Caco-2 (cell line): ENCODE measurements at places on chromosomes 2 and 18.
A peak's percentile ranks its signal among the peaks of the same experiment; 100 is the strongest.

- no peak for DNase-seq
These were observed 10.2 kb downstream of the TSHZ1 start for GRCh38 chr18:75220551-75221355.

DNA sequence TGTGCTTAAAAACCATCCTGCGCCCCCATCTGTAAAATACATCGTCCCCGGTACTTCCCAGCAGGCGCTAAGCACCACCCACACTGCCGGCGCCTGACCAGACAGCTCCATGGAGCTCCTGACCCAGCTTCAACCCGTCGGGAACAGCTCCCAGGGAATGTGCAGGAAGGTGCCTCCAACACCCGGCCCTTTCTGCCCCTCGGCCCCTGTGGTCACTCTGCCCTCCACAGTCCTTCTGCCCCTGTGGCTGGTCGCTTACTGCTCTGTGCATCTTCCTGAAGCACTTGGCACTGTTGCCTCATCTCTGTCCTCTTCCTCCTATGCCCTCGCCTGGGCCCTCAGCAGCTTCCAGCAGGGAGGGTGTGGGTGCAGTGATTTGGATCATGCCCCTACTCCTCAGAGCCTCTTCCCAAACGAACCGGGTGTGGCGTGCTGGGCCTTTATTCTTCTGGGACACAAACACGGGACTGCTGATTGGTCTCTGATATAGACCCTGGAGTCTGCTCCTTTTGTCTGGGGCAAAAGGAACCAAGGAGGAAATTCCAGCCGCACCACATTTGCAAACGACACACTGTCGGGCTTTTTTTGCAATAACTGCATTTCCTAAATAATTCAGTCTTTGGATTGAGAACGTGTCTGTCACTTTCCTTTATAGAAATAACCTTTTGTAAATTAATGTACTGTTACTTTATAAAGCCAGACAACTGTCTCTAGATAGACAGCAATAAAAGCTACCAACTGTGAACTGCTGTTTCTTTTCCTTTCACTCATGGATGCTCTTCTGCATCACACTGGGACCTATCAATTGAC, 65.9 kb downstream of the ADI1 start:
- DNase-seq: no peak

GRCh38 chr18:60981682-60982328, 351.4 kb upstream of the CDH20 start:
- DNase-seq: no peak

DNA sequence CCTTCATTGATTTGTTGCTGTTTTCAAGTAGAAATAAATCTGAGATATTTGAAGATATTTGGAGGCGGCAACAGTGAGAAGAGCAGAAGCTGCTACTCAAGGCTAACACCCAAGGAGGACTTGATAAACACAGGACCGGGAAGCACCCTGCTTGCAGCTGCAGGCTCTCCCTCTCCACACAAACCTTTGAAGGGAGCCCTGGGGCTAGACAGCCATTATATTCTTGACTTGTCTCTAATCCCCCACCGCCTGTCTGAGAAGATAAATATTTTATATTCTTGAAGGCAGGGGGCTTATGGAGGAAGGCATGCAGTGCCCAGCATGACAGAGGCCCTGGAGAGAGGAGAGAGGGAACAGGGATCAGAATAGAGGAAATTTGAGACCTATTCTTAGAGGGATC, 50.9 kb upstream of the SMAD2 start:
- no peak for DNase-seq

DNA sequence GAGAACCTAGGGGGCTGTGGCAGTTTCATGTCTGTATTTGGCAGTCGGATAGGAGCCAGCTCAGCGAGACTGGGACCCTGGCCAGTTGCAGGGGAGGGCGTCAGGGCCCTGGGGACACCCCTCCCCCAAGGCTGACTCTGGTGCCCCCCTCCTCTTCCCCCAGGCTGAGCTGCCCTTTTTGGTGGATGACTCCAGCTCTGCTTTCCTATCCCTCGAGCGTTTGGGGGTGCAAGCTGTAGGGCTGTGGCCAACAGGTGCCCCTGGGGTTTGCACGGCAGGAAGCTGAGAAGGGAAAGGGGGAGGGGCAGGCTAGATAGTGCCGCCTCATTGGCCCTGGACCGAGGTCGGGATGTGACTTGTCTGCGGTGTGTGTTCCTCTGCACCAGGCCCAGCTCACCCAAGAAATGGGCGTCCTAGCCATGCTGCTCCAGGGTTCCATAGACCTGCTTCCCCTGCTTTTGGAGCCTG, 26.4 kb downstream of the SPEG start:
- DNase-seq: no peak

- DNase-seq: no peak
These were observed 29.1 kb downstream of the CIB4 start for GRCh38 chr2:26612034-26612433.

DNA sequence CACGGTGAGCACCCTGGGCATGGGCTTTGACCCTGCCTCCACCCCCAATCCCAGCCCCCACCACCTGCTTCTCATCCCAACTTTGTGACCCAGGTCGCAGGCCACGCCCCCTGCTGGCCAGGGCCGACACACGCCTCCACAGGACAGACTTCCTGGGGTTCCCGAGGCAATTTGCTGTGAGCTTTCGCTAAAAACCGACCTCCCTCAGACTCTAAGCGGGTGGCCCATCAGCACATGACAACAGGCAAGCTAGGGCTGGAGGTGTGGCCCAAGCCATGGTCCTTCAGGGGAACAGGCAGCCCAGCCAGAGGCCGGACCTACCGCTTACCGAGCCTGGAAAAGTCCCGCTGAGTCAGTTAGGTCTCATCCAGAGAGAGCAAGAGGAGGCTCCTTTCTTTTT, 31.9 kb downstream of the C1QL2 start:
- peak; percentile 63 for DNase-seq

DNA sequence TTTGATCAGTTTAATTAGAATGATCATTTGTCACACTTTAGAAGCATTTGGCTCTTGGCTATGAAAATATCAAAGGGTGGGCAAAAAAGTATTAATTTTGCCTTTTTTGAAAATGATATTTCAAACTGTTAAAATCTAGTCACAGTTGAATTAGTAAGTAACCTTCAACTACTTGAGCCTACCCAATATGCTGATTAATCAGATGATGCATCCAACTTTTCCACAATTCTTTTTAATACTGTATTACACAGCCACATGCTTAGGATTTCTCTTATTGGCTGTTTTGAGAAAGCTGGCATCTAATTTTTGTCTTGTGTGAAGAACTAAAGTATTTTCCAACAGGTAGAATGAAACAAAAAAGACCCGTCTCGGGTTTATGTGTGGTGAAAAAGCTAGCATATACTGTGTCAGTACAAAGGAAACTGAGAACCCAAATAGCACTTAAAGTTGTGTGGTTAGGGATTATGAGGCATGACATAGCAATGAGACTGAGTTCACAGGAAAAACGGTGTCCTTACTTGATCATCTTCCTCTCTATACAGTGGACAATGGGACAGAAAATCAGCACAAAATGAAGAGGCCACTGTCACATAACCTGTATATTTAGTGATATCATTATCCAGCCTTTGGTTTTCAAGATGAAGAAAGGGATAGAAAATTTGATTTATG, 11.7 kb downstream of the OSBPL6 start:
- no peak for DNase-seq

- no peak for DNase-seq
These were observed 819 bp upstream of the NCOA1 start for GRCh38 chr2:24490181-24490689.

DNA sequence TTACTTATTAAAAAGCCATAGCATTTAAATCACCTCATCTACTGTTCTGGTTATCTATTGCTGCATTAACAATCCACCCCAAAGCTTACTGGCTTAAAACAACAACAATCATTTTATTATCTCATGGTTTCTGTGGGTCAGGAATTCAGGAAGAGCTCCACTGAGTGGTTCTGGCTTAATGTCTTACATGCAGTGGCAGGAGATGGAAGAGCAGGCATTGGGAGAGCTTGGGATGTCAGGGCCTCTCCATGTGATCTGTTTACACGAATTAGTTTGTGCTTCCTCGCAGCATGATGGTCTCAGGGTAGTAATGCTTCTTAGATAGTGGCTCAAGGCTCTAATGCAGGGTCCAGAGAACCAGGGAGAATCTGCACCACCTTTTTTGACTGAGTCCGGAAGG, 14.4 kb upstream of the REL start:
- no peak for DNase-seq

DNA sequence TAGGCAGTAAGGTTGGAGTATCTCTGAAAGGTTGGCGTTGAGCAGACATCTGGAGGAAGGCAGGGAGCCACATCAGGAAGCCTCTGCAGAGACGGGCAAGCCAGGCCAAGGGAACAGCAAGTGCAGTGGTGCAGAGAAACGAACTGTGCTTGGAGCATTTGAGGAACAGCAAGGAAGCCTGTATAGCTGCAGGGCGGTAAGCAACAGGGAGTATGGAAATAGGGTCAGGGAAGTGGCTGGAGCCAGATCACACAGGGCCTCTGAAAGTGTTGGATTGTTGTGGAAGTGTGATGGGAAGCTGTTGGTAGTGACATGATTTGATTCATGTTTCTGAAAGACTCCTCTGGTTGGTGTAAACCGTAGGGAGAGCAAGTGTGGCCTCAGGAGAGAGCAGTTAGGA, 13.4 kb upstream of the TMEM237 start:
- DNase-seq: no peak

DNA sequence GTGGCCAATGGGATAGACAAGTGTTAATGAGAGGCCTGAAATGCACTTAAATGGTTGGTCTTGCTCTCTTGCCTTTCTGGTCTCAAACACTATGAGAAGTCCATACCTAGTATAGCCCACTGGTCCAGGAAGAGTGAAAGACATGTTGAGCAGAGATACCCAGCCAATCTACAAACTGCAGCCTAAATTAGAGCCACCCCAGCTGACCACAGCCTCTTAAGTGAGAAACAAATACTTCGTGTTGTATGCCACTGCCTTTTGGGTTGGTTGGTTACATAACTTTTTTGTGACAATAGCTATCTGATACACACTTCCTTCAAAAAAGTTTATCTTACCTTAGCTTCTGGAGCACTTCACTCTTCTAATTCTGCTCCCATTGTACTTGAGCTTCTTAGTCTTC, 8.8 kb upstream of the EXOC6B start:
- DNase-seq: no peak

- DNase-seq: no peak
These were observed 180.9 kb downstream of the TRABD2A start for GRCh38 chr2:84700006-84700405.

- DNase-seq: no peak
These were observed 73.8 kb downstream of the RRM2 start for GRCh38 chr2:10196110-10196892.

- no peak for DNase-seq
These were observed 1110.0 kb upstream of the ACVR2A start for GRCh38 chr2:146734821-146735190.

DNA sequence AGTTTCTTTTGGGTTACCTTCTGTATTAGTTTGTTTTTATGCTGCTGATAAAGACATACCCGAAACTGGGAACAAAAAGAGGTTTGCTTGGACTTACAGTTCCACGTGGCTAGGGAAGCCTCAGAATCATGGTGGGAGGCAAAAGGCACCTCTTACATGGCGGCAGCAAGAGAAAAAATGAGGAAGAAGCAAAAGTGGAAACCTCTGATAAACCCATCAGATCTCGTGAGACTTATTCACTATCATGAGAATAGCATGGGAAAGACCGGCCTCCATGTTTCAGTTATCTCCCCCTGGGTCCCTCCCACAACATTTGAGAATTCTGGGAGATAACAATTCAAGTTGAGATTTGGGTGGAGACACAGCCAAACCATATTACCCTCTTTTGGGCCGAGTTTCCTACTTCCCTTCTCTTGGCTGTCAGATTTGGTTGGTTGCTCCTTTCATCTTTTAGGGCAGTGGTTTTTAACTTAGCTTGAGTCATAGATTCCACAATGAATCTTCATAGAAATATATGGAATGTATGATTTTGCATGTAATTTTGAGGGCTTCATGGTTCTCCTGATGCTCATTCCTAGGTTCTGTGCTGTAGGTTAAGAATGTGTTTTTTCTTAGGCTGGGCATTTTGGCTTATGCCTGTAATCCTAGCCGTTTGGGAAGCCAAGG, 44.2 kb downstream of the CEP192 start:
- DNase-seq: no peak

DNA sequence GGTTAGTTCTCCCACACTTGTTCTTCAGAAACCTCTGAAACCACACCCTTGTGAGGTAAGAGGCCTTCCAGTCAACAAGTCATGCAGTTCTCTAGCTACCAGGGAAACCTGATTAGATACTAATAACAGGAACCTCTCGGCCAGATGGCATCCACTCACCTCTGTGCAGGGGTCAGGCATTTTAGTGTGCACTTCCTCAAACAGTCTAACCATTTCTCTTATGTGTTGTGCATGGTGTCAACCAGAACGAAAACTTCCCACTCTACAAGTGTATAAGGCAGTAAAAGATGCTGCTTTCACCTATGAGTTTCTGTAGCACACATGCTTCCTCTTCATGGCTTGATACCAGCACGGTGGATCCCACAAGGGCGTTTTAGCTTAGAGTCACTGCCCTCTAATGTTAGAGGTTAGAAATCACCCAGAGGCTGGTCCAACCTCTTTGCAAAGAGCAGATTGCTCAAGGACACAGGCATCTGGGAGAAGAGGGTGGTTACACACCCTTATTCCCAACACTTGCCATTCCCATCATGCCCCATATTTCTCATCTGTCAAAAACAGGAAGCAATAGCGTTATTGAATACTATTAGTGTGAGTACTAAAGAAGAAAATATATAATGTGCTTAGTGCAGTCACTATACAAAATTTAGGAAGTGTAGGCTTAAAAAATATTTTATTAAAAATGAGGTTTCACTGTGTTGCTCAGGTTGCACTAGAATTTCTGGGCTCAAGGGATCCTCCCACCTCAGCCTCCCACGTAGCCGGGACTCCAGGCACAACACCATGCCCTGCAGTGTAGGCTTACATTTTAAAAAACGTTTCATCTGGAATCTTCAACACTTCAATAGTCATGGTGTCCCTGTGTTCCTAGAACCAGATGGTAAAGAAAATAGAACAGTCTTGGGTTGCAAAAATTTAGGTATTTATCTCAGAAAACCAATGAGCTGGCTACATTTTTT, 34.5 kb upstream of the RAB31 start:
- DNase-seq: peak; percentile 85

DNA sequence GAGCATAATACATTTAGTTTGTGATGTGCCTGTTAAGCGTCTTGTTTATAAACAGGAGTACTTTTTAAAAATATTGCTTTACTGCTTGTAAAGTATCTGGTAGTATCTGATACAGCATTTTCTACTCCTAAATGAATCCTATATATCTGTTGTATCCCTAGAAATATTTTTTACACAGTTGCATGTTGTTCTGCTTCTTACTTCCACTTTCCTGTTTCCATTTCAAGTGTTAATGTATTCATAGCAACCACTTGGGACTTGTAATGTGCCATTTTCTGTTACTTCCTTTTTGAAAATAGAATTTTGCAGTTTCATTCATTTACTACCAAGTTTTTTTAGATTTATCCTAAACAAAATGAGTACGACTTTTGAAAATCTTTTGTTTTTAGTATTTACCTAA, 24.9 kb downstream of the CCNT2 start:
- DNase-seq: no peak

DNA sequence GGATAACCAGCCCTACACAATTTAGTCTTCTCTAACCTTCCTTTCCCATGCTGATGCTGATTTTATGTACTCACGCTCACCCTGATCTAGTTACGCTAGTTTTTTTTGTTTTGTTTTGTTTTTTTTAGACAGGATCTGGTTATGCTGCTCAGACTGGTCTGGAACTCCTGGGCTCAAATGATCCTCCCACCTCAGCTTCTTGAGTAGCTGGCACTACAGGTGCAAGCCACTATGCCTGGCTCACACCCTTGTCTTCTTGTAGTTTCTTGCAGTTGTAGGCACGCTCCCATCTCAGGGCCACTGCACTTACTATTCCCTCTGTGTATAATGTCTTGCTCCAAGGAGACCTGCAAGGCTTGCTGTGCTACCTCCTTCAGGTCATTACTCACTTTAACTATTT, 6.2 kb downstream of the PELI1 start:
- no peak for DNase-seq

GRCh38 chr18:28802546-28802945, 625.6 kb upstream of the CDH2 start:
- no peak for DNase-seq
